ENCODE measurements at places on chromosomes 16 and 17.

GRCh38 chr17:78556812-78557211 is 20.4 kb downstream of the DNAH17 start:
- DNase-seq: no peak

- DNase-seq: no peak
These were observed at the start of gene IRX6 for GRCh38 chr16:55323637-55324271. TSS of gene IRX6 (plus strand) at chr16:55324203. CDS start at chr16:55325092, 889 bp downstream.

GRCh38 chr16:14658063-14658462 is 25.3 kb downstream of the BFAR start:
- no peak for DNase-seq

- DNase-seq: peak; percentile 66
These were observed 58.5 kb downstream of the TMEM235 start for GRCh38 chr17:78289802-78290363.

DNA sequence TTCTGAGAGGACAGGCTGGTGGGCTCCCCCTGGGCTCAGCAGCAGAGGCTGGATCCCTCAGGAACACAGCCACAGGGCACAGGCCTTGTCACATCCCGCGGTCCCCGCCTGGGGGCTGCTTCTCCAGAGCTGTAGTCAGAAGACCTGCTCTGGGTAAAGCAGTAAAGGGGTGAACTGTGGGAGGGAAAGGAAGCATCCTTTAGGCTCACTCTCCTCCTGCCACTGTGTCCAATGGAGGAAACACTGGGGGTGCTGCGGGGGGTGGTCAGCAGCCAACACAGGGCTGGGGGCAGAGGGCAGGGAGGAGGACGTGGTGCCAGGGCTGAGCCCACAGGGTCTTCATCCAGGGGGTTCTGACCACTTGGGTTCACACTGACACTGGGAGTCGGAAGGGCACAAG is 5.0 kb upstream of the SLC38A8 start:
- no peak for DNase-seq

- peak; percentile 29 for DNase-seq
These were observed 8.9 kb downstream of the OR4D1 start for GRCh38 chr17:58156839-58157803.

DNA sequence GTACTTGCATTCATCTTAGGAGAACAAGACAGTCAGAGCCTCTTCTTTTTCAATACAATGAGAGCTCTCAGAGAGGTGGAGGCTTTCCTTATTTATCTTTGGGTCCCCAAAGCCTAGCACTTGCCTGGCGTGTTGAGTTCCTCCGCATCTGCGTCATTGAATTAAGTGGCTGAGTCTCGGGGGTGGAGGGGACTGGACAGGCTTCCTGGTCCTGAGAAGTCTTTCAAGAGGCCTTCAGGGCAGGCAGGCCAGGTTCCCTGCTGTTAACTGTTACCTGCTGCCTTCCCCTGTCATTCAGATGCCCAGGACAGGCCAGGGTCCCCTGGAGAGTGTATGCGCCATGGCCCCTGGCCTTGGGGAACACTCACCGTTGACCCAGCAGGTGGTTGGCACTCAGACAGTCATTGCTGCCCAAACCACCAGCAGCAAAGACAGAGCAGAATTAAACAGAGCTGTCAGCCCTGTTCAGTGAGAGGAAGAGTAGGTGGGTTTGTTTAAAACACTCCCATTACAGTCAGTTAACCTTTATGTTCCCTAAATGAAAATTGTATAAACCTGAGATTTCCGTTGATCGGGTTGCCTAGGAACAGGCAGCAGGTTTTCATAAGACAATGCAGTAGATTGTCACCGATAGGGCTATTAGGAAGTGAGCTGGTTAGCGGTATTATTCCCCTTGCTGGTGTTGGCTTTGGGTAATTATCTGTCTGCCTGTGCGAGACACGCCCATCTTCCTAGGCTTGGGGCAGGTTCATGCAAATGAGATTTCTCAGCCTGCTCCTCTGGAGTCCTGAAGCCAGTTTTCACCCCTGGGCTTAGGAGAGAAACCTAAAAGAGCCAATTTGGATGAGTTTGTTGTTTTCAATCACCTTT is 132.7 kb downstream of the CCDC182 start:
- no peak for DNase-seq

DNA sequence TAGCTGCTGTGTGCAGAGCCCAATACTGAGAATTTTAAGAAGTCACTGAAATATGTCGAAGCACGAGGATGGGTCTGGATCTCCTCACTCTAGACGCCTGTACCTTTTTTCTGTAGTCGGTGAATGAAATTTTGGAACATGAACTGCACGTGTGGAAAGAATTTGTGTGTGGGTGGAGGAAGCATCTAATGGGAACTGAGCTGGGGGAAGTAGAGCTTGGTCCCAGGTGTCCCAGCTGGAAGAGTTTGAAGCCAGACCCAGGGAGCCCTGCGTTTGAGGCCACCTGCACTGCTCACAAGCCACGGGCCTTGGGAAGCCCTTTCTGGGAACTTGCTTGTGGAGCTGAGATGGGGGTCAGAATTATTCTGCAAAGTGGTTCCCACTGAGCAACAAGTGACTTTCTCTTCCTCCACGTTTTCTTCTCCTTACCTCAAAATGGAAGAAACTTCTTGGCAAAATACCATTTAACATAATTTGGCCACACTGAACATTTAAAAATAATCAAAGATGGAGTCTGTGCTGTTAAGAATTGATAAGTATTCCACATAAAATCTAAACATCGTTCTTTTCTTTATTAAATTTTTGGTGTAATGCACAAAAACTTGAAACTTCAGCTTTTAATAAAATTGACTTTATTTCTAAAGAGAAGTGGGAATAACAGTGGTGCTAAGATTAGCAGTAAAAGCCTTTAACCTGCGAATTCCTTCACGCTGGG is 163.8 kb downstream of the PRKCA start:
- no peak for DNase-seq

- peak; percentile 15 for DNase-seq
These were observed 4.0 kb upstream of the ABCC3 start for GRCh38 chr17:50630524-50631194.

DNA sequence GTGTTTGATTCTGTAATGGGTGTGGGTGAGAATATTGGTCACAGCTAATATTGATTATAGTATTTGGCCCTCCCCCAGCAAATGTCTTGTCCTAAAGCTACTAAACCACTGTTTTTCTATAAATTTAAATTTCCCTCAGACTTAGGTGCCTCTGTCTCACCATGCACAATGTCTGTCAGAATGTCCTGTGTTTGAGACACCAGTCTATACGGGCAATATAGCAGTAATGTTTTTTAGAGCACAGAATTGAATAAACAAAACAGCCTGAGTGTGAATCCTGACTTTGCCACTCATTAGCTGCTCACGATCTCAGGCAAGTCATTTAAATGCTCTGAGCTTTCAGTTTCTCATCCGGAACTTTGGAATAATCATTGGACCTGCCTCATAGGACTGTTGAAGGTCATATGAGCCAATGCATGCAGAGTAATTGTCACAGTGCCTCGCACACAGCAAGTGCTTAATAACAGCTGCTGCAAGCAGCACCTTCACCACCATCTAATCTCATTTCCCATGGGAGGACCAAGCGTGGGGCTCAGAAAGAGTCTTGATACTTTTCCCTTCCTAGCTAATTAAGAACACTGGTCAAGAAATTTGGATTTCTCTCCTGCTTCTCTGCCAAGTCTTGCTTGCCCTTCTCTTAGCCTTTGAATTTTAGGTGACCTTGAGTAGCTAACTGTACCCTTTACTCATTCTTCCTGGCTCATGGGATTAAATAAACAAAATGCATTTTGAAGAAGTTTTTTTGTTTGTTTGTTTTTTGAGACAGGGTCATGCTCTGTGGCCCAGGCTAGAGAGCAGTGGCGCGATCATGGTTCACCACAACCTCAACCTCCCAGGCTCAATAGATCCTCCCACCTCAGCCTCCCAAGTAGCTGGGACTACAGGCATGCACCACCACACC is 9.8 kb downstream of the HLF start:
- DNase-seq: no peak

DNA sequence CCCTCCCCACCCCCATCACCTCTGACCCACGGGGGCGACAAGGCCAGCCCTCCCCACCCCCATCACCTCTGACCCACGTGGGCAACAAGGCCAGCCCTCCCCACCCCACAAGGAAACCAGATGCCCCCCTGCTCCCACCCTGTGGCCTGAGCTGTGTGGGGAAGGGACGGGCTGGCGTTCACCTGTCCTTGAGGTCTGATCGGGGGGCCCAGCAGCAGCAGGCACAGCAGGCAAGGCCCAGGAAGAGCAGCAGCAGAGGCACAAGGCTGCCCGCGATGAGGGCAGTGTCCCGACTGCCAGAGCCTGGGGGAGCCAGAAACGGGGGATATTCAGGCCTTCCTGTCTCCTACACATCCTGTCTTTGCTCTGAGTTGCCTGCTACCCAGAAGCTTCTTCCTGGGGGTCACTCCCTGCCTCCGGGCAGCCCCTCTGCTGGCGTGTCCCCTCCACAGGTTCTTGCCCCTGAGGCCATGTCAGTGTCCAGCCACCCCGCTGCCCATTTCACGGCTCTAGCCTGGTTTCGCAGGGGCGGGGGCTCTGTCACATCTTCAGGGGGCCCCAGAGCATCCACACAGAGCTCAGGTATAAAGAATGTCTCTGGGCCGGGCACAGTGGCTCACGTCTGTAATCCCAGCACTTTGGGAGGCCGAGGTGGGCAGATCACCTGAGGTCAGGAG is 6.8 kb downstream of the SCARF1 start:
- no peak for DNase-seq

DNA sequence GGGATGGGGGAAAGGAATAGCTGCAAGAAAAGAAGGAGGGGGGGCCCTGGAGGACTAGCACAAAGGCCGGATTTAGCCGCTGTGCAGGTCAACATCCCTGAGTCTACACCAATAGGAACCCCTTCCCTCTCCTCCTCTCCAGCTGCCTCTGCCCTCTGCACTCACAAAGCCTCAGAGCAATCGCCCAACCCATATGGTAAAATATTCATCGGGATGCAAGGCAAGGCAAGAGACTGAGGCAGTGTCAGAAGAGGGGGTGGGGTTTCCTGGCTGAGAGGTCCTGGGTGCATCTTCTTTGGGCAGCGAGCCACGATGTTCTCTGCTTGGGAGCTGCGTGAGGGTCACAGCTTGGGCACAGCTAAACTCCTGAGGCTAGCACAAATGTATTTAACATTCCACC is 115.5 kb upstream of the NLRP1 start:
- no peak for DNase-seq

- DNase-seq: no peak
These were observed 17.0 kb downstream of the ACSF3 start for GRCh38 chr16:89110641-89111040.

- no peak for DNase-seq
These were observed 26.1 kb downstream of the BCL7C start for GRCh38 chr16:30867747-30868146.

DNA sequence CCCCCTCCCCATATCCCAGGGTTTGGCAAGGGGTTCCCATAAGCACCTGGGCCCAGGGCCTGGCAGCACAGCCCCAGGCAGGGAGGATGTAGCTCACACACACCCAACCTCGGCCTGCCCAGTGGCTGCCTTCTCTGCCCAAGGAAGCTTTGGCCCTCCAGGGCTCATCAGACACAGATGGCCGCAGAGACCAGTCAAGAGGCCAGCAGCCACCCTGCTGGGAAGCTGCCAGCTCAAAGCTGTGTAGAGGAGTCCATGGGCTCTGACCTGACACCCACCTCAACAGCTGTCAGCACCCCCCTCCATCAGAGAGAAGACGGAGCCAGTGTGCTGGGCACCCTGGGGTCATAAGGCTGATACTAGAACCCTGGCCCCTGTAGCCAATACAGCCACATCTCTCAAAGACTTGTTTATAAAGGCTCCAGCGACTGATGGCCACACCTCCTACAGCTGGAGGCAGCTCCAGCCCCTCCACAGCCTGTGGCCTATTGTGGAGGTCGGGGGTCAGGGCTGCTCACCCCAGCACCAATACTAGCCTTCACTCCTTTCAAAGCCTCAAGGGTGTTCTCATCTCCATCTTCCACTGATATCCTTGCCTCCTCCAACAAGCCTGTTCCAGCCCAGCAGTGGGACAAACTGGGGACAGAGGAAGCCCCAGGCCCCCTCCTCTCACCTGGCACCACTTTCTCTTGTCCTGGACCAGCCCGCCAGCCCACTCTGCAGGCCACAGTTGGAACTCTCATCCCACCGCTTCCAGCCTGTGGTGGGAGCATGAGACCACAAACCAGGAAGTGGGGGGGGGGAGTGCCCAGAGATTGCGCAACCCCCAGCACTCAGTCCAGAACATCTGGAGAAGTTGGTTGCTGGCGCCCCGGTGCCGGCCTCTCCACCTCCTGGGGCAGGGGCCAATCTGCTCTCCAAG is 2.2 kb upstream of the MPG start:
- no peak for DNase-seq

DNA sequence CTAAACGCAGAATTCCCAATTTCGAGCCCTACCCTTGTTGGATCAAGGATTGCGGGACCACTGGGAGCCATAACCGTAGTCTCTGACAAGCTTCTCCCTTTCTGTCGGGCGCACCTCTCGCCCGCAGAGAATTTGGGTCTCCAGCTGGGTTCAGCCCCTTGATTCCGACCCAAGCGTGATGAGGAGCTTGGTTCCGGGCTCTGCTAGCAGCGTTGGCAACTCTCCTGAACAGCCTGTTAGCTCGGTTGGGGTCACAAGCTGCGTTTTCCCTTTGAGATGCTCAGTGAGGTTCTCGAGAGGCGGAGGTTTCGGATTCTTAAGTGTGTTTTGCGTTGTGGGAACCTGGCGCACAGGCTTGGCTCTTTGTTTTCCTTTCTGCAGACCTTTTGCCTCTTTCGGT is 655 bp downstream of the ATXN1L start:
- no peak for DNase-seq

DNA sequence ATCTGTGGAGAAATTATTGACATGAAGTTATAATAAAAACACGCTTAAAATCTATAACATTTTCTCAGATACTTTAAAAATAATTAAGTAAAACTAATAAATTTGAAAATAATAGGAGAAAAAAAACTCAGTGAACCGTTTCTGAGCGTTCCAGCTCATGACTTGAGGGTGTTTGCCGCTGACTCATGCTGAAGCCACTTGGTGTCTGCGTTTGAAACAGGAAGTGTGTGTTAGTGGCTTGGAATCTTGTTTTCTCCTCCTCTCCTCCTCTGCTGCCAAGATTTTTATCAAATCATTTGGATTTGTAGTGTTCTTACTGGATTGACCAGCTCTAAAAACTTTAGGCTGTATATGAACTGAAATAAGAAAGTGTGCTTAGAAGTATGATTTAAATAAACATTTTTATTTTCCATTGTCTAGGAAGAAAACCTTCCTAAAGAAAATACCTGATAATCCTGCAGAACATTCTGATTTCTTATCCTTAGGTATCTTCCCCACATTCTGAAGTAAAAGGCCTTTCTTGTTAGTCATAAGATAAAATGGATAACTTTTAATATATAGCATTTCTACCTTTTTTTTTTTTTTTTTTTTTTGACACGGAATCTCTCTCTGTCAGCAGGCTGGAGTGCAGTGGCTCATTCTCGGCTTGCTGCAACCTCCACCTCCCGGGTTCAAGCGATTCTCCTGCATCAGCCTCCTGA is 30.8 kb downstream of the USP10 start:
- no peak for DNase-seq
